Activated CD4-positive, CD25-positive, alpha-beta regulatory T cell treated with anti-CD3 and anti-CD28 coated beads, Interleukin-2, amount 50 U/mL, for 16 hours (primary cell): ENCODE measurements at places on chromosomes 12 and 14.

DNA sequence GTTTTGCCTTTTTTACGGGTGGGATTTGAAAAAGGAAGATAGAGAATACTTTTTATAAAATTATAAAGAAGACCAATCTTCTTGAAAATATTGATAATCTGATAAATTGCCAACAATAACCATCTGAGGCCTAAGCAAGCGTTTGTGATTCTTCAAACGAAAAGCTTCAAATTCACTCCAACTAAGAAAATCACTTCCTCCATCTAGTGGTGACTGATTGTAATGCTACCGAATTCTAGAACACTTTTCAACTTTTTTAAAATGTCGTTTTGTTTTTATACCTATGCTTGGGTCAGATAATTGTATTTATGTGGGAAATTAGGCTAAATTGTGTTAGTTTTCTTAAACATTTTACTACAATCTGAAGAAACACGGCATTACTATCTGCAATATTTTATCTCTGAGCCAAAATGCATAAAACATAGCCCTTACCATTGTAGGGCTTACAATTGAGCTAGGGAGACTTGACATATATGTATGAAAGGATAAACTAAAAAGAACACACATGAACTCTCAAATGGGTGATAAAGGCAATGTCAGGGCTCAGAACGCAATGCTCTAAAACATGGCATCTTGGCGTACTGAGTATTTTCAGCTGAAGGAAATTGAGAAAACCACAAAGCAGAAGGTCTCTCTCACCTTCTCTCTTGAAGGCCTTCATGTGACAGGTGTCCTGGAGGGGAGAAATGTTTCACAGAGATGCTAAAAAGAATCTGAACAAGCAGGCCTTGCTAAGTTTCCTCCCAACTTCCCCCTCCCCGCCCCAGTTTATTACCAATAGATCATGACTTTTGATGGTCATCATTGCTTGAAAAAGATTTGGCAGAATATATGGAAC is 36.8 kb upstream of the G2E3 start:
- no peak for DNase-seq

DNA sequence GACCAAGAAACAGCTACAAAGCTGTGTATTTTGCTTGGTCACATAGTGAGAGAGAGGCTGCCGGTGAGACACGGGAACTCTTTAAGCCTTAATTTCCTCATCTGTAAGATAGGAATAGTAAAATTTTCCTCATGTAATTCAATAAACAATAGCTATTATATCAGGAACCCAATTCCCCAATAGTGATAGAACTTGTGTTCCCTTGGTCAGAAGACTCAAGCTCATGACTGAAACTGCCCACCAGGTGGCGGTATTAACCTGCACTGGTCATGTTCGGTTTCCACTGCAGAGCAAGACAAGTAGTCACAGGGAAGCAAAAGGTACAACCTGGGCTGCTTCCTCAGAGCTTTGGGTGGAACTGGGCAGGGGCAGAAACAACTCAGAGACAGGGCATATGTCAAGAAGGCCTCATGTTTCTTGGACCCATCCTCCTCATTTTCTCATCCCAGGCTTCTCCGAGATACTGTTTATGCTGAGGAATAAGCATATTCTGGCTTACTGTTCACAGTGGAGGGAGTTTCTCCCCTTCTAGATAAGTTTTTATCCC is 4.2 kb upstream of the AJUBA start:
- peak; percentile 79 for DNase-seq

DNA sequence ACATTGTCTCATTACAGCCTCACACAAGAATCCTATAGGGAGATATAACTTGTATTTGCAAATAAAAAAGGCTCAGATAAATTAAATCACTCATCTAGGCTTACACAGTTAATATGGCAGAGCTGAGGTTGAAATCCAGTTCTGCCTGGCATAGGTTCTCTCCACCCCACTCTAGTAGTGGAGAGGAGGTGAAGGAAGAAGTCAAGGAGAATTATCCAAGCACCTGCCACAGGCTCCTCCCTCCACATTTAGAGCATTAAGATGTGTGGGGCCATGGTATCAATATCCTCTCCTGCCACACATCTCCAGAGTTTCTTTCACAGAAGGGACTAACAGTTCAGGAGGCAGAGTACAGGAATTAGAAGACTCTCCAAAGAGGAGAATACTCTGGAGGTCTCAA is 22.5 kb upstream of the STAC3 start:
- no peak for DNase-seq

DNA sequence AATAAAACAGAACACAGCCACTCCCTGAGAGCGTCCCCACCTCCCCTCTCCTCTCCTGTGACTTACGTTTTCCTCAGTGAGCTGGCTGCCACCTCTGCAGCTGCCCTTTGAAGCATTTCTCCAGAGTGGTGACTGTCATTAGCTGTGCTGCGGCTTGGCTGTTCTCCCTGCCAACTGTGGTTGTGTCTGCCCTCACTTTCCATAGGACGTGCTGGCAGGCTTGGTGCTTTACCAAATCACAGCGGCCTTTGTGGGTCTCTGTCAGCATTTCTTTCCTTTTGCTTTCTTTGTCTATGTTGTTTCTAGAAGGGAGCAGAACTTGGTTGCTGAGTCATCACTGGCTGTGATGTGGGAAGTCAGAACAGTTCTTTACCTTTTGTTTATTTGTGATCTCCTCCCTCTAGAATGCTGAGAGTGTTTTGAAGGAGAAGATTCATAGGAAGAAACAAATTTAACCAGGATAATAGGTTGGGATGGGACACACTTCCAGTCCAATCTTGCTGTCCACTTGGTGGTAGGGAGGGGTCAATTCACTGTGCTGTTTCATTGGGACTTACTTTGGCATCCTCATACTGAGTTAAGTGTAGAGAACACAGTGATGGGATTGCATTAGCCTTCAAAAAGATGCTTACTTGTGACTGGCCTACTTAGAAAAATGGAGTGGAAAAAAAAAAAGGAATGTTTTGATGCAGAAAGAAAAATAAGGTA is 88.2 kb downstream of the TMX1 start:
- no peak for DNase-seq

DNA sequence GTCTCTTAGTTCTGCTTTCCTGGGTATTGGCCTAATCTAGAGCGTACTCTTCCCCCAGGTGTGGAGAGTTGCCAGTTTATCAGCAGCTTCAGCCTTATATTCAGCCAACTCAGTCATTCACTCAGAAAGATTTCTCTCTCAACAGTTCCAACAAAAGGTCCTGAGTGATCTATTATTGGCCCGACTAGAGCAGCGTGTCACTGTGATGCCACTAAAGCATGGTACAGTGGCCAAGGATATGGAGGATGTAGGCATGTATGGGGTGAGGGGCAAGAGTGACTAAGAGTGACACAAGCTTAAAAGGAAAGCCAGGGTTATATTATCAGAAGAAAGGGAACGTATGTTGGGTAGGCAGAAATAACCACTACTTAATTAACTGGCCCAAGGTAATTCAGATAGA is 4.8 kb downstream of the NOPCHAP1 start:
- no peak for DNase-seq

GRCh38 chr12:6192604-6193380 is 7.4 kb upstream of the CD9 start:
- no peak for DNase-seq

- no peak for DNase-seq
Observed at GRCh38 chr14:90632871-90633270, 183.4 kb downstream of the TTC7B start.

- DNase-seq: no peak
Observed at GRCh38 chr12:8829621-8830020, 7.2 kb downstream of the A2ML1 start.

- no peak for DNase-seq
Observed at GRCh38 chr14:22596354-22596879, 1.7 kb upstream of the ABHD4 start.

GRCh38 chr12:128969480-128970055 is 116.3 kb downstream of the GLT1D1 start:
- DNase-seq: no peak

- no peak for DNase-seq
Observed at GRCh38 chr12:24173067-24173466, 223.6 kb upstream of the SOX5 start.

DNA sequence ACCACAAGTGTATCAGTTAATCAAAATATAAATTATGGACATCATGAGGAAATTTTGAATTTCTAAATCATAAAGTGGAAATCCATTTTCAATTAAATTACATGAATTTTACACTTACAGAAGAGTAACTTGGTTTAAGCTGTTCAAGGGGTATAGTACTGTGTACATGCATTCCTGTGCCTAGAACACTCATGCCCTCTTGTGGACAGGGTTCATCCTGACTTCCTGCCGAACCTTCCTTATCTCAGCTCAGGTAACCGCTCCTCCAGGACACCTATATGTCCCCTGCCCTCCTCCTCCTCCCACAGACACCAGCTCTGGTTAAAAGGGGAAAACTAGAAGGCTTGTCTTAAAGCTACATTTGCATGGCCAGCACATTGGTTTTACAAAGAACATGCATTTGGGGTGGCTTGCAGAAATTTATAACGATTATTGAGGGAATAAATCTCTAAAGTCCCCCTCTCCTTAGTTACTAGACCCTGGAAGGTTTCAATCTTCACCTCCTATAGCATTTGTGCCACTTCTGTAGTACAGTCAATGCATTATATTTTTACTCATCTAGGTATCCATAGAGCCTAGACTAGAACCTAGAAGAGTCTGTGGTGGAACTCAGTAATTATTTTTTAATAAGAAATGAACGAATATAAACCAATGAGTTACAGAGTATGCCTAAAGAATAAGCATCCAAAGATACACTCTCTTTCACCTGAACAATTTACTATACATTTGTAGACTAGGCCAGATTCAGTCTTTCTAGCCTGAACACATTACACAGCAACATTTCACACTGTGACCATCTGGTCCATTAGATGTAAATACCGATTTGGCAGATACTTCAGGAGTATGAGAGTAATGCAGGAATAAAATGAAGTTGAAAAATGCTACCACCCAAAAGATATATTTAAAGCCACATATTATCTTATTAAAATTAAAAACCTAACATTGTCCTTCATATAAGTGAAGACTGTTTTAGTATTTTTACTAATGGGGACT is 345.6 kb downstream of the PAWR start:
- DNase-seq: no peak

- no peak for DNase-seq
Observed at GRCh38 chr14:94320243-94320642, 2.9 kb downstream of the SERPINA6 start.

DNA sequence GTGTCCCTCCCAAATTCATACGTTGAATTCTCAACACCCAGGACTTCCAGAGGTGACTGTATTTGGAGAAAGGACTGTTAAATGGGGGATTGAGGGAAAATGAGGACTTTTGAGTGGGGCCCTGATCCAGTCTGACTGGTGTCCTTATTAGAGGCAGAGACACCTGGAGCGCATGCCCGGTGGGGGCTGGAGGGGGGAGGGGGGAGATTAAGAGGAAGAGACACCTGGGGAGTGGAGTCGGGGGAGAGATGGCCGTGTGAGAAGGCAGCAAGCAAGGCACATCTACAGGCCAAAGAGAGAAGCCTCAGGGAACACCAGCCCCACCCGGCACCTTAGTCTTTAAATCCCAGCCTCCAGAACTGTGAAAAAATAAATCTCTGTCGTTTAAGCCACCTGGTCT is 209.7 kb downstream of the SLC41A2 start:
- no peak for DNase-seq

- DNase-seq: no peak
Observed at GRCh38 chr14:71301611-71302010, 394.4 kb downstream of the PCNX1 start.

- DNase-seq: no peak
Observed at GRCh38 chr14:20035449-20035848, 389 bp downstream of the OR4K13 start.

DNA sequence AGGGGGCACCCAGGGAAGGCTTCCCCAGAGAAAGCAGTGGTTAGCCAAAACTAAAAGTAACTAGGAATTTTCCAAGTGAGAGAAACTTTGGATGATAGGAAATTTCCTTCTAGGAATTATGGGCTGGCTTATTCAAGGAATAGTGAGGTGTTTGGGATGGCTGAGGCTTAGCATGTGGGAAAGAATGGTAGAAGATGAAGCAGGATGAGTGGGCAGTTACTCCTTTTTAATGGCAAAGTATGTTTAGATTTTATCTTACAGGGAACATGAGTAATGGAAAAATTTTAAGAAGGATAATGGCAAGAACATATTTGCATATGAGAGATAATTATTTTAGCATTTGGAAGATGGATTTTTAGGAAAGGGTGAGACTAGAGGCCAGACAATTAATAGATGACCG is 197.6 kb downstream of the SLC38A4 start:
- DNase-seq: no peak

DNA sequence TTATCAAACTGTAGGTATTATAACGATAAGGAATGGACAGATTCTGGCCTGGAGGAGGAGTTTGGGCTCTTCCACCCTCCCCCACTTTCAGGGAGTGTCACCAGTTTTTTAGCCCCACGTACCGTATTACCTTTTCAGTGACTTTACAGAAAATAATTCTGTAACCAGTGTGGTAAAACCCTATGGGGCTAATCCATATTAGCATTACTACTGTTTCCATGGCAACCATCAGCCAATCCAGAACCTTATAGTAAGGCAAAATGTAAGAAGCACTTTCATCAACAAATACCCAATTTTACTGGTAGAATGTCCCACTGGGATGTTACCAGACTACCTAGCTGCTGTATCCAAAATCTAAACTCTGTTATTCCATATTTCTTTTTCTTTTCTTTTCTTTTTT is 50.7 kb downstream of the BICDL1 start:
- DNase-seq: no peak

GRCh38 chr12:26719852-26720251 is 113.1 kb downstream of the ITPR2 start:
- DNase-seq: no peak

DNA sequence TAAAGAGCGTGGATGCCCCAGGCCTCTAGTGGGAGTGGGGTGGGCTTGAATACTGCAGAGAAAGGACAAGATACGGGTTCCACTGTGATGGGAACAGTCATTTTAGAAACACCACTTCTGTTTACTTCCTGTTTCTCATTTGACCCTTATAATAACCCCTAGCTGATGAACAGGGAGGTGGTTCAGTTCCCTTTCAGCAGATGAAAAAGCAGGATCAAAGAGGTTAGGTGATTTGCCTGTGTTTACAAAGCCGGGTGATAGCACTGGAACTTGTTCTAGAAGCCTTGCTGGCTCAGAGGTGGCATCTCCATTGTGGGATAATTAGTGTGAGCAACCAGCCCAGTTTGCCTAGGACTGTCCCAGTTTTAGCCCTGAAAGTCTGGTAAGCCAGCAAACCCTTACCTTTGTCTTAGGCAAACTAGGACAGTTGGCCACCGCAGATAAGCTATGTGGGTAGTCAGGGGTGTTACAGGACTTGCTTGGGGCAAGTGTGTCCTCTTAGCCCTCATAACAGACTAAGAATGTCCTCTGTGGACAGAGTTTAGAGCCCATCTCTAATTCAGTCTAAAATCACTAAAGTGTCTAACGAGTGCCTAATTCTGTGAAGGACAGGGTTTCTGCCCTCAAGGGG is 7.5 kb upstream of the LRP1-AS start:
- DNase-seq: no peak

- DNase-seq: no peak
Observed at GRCh38 chr12:75834591-75834990, 197.0 kb downstream of the PHLDA1 start.
